ENCODE measurements at places on chromosomes 6 and 20.
A peak's percentile ranks its signal among the peaks of the same experiment; 100 is the strongest.

GRCh38 chr6:97214671-97215070 lies 68.3 kb downstream of the MMS22L start:
- no peak for DNase-seq

DNA sequence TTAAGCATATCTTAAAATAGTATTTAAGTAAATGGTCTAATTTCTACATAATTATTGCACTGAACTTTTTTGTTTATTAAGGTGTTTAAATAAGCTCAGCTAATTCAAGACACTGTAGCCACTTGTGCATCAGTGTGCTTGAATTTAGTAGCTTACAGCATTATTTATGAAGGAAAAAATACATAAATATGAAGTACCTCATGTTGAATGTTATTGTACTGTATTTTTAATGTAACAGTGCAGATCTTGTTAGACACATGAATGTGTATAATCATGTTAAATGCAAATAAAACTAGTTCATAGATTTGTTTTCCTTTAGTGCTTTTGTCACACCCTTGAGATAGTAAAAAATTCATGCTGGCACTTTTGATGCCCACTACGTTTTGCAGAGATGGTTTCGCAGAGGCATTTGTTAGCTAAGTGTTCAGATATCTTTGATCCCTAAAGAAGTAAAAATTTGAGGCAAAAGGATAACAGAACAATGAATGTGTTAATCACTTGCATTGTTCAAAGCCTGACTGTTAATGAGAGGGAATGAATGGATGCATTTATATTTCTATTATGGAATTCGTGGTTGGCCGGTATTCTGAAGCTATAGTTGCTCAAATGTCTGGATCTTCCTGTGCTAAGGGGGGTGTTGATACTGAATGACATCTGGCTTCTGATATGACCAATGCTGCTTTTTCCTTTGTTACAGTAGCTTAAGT lies 8.8 kb downstream of the BTBD3 start:
- no peak for DNase-seq

DNA sequence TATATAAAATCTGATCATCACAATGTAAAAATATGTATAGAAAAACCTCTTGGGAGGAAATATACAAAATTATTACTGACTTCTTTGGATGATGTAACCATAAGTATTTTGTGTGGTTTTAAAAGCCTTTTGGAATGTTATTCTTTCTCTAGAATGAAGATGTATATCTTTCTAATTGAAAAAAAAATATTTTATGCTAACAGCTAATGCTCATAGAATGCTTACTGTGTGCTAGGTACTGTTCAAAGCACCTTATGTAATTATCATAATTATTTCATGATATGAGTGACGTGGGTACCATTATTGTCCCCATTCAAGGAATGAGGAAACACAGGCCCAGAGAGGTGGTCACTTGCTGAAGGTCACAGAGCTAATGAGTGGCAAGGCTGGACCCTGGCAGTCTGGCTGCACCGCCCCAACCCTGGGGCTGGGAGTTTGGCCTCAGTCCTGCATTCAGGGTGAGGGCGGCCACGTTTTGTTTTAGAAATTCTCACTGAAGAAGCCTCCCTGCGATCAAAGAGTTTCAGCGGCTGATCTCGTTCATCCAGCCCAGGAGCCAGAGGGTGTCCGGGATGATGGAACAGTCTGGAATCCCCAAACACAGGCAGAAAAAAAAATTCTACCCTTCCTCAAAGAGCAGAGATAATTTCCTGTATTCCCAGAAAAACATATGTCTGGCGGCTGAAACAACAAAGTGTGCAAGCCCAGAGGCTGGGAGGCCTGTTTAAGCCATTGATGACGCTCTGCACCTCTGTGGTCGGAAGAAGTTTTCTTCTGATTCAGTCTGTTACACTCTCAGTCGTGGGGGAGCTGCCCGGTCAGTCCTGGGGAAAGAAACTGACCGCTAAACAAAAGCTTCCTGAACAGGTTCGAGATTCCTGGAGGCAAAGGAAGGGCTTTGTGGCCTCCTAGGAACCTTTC lies 37.3 kb downstream of the TFEB start:
- no peak for DNase-seq

DNA sequence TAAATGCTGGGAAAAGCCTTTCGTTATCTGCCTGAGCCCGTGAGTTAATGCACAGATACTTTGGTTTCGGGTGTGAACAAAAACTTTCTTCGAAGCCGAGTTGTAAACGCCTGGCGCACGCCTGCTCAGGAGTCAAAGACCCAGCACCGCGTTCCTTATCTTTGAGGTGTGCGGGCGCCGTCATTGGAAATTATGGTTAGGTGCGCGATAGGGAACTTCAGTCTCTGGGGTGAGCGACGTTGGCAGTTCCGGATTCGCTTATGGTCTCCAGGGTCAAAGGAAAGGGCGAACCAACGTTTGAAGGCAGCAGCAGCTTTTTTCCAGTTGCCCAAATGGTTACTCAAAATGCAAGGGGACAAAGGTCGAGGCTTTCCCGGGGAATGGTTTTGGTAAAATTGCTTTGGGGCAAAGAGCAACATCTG lies 853 bp downstream of the SLC22A3 start:
- no peak for DNase-seq

DNA sequence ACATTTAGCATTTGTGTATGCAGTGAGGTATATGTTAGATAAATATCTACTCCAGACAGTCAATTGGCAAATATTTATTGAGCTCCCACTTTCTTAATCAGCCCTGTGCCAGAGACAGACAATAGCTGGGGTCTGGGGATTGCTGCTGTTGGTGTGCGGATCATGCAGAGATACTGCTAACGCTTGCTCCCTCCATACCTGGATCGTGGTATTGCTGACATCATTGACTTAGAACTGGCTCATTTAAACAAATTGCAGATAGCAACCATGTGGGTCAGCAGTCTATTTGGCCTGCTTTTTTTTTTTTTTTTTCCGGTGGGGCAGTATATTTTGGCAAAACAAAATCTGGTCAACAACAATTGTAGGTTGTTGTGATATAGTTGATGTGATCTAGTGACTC lies 9.5 kb downstream of the ARID1B start:
- no peak for DNase-seq

GRCh38 chr6:39861663-39862062 lies 69.5 kb downstream of the DAAM2 start:
- no peak for DNase-seq

- no peak for DNase-seq
Observed at GRCh38 chr6:133681891-133682290, 207.0 kb upstream of the TCF21 start.

GRCh38 chr20:45851501-45851900 lies 5.7 kb downstream of the ACOT8 start:
- no peak for DNase-seq

GRCh38 chr6:135088281-135088680 lies 33.7 kb upstream of the HBS1L start:
- DNase-seq, result peak; percentile 15

DNA sequence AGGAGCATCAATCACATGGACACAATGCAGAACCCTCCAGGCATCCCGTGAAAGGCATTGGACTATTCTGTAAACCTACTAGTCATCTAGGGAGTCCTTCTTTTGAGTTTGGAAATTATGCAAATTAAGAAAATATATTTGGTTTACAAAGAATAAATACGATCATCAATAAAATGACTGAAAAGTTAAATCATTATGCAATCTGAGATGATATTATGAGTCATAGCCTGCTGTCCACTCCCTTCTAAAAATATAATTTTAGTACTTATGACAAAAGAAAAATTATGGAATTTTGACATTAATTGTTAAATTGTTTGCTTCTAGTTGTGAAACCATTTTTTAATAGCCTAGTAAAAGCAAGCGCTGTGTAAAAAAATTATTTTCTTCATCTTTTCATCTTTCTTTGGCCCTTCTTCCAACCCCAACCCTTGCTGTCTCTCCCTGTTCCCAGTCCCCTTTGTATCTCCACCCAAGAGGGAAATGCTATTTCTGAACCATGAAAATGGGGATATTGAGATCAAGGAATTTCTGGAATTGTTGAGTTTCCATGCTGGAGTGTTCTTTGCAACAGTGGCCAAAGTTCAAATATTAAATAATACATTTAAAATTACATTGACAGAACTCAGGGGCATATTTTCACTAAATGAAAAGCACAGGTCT lies 599.8 kb downstream of the COL12A1 start:
- DNase-seq, result no peak

DNA sequence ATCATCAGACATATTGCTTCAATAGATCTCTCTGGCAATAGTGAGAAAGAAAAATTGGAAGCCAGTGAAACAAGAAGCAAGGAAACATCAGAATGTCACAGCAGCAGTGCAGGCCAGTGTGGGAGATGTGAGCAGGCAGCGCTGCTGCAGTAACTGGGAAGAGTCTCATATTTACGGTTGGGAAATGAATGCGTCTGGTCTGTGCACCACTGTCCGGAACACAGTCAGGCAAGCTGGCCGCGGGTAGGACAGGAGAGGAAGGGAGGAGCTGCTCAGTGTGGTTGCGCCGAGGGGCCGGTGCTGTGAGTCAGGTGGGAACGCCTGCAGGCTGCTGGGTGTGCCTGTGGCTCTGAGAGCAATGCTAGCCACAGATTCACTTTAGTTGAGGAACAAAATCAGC lies 6.4 kb upstream of the PSMG4 start:
- no peak for DNase-seq

DNA sequence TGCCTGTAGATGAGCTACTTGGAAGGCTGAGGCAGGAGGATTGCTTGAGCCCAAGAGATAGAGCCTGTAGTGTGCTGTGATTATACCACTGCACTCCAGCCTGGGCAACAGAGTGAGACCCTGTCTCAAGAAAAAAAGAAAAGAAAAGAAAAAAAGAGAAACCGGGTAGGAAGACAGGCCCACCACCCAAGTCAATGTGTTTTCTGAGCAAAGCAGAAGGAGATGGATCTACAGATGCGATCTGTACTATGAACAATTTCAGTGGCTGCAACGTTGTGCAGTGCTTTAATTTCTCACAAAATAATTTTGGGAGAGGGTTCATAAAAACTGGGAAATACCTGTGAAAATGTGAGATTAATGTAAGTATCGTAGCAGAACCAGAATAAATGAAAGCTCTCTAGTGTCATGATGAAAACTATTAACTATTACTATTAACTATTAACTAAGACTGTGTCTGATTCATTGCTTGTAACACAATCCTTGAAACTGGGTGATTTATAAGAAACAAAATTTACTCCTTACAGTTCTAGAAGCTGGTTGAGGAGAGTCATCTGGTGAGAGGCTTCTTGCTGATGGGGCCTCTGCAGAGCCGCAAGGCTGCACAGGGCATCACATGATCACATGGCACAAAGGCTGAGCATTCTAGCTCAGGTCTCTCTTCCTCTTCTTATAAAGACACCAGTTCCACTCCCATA lies 233.1 kb upstream of the ZNF217 start:
- DNase-seq, result no peak

GRCh38 chr20:44302026-44302669 lies 8.9 kb downstream of the FITM2 start:
- DNase-seq, result no peak

GRCh38 chr6:43645613-43645964 lies 753 bp downstream of the RSPH9 start:
- DNase-seq, result no peak

- no peak for DNase-seq
Observed at GRCh38 chr6:143176090-143177021, 115.7 kb downstream of the AIG1 start.

DNA sequence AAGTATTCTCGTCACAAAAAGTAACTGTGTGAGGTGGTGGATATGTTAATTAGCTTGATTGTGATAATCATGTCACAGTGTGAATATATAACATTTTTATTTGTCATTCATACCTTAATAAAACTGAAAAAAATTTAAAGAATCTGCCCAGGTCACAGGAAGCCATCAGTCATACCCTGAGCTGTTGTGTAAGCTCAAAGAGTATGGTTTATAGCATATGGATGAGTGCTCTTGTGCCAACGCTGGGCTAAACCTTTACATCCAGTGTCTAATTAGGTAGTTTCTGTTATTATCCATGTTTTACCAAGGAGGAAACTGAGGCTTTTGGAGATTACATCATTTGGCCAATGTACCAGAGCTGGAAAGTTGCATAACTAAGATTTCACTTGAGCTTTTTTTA lies 11.4 kb downstream of the PKIG start:
- DNase-seq, result peak; percentile 11

GRCh38 chr6:31901415-31901952 lies 402 bp downstream of the ZBTB12 start:
- peak; percentile 43 for DNase-seq

- DNase-seq, result no peak
Observed at GRCh38 chr6:137775227-137775626, 91.8 kb upstream of the TNFAIP3 start.

DNA sequence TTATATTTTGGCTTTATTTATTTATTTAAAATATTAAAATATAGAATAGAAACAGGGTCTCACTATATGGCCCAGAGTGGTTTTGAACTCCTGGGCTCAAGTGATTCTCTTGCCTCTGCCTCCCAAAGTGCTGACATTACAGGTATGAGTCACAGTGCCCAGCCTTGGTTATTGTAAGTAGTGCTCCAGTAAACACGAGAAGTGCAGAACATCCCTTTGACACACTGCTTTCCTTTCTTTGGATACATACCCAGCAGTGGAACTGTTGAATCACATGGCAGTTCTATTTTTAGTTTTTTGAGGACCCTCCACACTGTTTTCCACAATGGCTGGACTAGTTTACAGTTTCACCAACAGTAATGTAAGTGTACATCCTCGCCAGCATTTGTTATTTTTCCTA lies 203.9 kb downstream of the PHF3 start:
- DNase-seq, result no peak

DNA sequence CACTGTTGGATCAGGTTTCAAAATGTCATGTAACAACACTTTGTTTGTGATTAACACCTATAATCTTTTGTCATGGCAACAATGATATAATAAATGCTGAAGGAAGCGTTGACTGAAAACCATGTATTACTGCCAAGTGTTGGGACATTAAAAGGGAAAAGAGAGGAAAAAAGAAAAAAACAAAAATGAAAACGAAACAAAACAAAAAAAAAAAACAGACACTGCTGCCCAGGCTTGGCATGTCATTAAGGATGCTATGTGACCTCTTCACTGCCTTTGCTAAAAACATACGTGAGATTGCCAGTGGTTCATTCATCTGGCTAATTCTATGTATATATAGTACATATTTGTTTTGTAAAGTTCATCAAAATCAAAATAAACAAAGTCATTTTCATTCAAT lies 516.7 kb upstream of the RNF217 start:
- no peak for DNase-seq

- DNase-seq, result no peak
Observed at GRCh38 chr20:64001607-64002011, 20.7 kb downstream of the PRPF6 start.

DNA sequence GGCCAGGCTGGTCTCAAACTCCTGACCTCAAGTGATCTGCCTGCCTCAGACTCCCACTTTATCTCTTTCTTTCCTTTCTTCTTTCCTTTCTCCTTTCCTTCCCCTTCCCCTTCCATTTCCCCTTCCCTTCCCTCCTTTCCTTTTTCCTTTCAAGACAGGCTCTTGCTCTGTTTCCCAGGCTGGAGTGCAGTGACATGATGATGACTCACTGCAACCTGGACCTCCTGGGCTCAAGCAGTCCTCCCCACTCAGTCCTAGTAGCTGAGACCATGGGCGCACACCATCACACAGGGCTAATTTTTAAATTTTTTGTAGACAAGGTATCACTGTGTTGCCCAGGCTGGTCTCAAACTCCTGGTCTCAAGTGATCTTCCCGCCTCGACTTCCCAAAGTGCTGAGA lies 377.6 kb upstream of the ZFP64 start:
- DNase-seq, result no peak

GRCh38 chr20:11112832-11113231 lies 439.0 kb upstream of the JAG1 start:
- no peak for DNase-seq

- DNase-seq, result no peak
Observed at GRCh38 chr20:13085275-13085674, 76.5 kb downstream of the SPTLC3 start.

GRCh38 chr6:130946076-130946475 lies 117.0 kb downstream of the EPB41L2 start:
- no peak for DNase-seq

- no peak for DNase-seq
Observed at GRCh38 chr6:26158076-26158580, 70.9 kb downstream of the HFE start.
